ENCODE measurements at places on chromosomes 6 and 20.

DNA sequence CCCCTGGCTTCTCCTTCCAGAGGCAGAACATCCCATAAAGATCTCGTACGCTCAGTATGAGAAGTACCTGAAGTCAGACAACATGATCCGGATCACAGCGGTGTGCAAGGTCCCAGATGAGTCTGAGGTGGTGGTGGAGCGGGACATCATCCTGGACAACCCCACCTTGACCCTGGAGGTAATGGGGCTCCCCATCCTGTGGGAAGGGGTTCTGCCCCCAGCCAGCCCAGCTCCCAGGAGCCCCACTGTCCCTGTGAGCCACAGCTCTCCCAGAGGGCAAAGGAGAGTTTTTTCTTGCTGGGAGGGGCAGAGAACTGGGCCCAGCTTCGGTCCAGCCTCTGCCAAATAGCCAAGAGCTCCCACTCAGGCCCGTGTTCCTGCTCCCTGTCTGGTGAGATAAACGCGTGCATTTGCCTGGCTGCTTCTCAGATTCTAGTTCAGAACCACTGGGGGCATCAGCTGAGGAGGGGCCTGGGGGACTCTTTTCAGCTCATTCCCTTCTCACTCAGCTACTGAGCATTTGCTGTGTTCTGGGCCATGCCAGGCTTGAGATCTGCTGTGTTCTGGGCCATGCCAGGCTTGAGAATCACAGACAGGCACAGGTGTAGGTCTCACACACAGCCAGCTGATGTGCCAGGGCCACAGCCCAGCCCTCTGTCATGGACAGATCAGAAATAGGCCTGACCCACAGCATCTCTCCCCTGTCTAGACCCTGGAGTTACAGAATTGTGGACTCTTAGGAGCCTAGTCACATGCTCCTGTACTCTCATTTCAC, 39.5 kb downstream of the TGM3 start:
- no peak for DNase-seq

GRCh38 chr20:53387983-53388675, 205.5 kb downstream of the ZNF217 start:
- no peak for DNase-seq

- DNase-seq, result no peak
Observed at GRCh38 chr6:54206510-54206909, 95.3 kb downstream of the MLIP start.

DNA sequence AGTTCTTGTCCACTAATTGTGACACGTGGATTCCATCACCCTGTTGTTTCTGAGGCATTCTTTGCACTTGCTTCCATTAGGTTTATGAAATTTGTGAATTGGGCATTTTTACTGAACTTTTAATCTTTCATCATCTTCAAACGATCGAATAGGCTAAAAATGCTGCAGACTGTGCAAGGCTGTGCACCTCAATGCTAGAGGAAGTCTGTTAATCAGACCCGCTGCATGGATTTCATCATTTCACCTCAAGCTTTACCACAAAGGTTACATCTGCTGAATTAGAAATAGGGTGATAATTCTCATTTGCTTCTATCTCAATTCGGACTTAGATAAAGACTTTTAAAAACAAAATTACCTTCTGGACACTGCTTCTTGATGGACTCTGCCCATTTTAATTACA, 27.8 kb upstream of the F13A1 start:
- peak; percentile 95 for DNase-seq

- DNase-seq, result peak; percentile 40
Observed at GRCh38 chr6:12595161-12595811, 121.3 kb upstream of the PHACTR1 start.

GRCh38 chr20:45463709-45464108, 5.8 kb upstream of the WFDC2 start:
- no peak for DNase-seq

DNA sequence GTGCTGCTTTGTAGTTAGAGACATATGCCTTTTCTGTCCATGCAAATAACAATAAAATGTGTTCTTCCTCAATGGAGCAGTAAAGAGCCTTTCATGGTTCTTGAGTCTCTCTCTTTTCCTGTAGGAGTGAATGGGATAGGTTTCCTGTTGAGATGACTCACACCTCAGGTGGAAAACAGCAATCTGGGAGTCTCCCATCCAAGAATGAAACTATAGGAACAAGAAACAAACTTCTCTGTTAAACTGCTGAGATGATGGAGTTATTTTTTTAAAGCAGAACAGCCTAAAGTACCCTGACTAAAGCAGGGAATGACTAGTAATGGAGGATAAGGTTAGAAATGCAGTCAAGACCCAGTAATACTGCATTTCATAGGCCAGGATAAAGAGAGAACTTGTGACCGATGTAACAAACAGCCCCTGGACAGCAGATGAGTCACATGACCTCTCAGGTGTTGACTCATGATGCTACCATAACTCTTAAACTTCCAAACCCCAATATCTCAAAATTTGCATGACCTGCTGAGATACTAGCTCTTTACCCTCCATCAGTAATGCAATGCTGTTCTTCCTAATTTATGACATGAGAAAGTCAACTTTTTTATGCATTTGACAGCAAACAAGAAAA, 548.9 kb downstream of the CBLN4 start:
- no peak for DNase-seq

DNA sequence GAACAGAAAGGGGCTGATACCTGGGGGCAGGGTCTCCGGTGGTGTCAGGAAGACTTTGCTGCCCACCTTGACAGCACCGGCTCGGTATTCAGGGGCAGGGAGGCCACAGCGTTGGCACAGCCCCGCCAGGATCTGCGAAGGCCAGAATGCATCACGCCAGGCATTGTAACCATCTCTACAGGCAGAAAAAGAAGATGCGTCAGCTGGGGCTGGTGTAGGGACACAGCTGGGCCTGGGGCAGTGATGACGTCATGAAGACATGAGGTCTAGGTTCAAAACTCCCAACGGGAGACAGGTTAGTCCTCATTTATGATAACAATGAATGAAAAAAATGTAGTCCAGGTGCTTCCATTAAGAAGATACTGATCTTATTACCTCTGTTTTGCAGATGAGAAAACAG, 22.0 kb downstream of the ERGIC3 start:
- no peak for DNase-seq

- DNase-seq, result no peak
Observed at GRCh38 chr6:140774080-140774505, 1358.6 kb upstream of the GJE1 start.

DNA sequence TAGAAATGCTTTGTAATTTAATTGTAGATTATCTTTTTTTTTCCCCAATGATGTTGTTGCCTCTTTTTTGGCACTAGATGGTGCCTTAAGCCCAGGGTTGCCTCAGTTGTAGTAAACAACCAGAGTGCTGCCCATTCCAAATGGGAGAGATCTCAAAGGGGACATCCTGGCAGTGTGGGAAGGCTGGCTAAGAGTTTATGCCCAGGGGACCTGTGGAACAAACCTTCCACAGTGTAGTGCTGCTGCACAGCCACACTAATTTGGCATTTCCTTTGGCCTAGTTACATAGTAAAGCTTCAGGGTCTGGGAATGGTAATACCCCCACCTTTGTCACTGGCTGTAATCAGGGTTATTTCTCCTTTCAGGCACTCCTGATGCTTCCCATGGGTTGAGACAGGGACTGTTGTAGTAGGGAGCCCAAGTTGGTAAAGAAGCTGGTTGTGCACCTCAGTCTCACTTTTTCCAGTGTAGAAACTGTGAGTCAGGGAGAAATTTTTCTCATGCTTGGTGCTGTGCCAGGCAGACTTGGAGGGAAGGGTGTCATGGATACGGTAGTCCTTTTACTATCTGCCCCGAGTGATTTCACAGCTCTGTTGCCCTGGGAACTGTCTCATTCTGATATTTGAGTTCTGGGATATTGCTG, 177.8 kb upstream of the ECI2 start:
- DNase-seq, result peak; percentile 10

DNA sequence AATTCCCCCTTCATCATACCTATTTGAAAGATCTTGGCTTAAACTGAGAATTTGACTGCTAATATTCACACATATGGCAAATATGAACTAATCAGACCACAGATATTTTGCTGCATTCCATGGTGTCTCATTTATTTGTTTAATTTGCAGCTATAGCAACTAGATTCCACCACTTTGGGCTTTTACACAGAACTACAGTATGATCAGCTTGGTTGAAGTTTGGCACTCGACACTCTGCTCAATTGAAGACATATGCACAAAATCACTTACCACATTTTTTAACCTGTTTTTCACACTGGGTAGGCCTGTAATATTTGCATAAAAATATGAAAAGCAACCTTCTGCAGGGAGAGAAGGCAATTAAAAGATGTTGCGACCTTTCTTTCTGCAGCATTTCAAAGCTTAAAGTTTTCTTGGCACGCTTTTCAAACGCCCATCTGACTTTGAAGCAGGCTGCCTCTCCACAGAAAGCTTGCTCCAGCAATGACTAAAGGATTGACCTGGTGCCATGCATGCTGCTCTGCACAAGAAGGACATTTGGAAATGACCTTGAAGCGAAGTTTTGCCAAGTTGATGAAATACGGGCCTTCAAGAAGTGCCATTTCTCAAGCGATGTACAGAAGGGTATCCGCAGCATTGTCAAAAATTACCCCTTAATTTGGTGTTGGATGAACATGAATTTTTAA, 126.7 kb downstream of the AIG1 start:
- DNase-seq, result no peak

GRCh38 chr6:55997223-55997874, 122.0 kb upstream of the BMP5 start:
- DNase-seq, result no peak

- no peak for DNase-seq
Observed at GRCh38 chr6:26412228-26412627, 10.2 kb downstream of the BTN3A1 start.

DNA sequence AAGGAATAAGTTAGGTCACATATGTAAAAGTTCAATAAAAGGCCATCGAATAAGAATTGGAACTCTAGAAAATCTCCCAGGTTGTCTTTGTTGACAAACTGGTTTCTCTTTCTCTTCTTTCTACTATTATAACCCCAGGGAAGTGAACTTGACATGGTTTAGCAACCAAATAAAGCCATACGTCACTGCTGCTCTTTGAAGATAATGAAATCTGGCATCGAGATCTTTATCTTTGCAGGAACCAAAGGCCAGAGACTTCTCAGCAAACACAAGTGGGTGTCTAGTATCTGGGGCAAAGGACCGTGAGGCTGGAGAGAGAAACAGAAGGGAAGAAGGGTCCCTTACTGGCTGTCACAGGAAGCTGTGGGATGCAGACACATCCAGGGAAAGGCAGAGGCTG, 286.7 kb upstream of the CDYL start:
- DNase-seq, result no peak

- no peak for DNase-seq
Observed at GRCh38 chr20:22560817-22561216, 23.6 kb downstream of the FOXA2 start.

DNA sequence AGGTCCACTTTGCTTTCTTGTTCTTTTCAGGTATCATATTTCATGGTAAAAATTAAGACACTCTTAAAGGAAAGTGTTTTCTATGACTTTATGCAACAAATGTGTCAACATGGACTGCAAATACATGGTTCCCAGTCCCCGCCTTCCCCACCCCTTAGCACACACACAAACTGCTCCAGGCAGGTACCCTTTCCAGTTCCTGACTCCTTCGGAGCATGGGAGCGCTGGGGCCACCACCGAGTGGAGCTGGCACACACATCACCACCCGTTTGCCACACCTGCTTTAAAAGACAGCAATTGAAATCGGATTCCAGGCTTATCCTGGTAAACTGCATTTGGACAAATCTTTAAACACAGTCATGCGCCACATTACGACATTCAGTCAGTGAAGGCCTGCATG, 22.2 kb downstream of the RNASET2 start:
- DNase-seq, result no peak

- peak; percentile 71 for DNase-seq
Observed at GRCh38 chr6:99905209-99906106, 88.6 kb downstream of the MCHR2 start.

DNA sequence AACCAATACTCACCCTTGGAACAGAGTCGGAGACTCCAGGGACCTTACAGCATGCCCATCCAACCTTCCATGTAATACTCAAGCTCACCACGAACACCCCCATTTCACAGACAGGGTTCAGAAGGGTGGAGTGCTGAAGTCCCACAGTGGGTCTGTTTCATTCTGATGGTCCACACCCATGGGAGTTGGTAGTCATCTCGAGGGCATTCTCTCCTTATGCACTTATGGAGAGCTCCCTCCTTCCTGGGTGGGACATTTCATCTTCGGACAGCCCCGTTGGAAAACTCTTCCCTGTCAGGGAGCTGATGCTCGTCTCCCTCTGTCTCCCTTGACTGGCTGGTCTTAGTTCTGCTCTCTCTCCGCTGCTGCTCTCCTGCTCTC, 38.9 kb downstream of the COX4I2 start:
- no peak for DNase-seq

- peak; percentile 82 for DNase-seq
Observed at GRCh38 chr20:10673842-10674683, at the start of gene JAG1. TSS of gene JAG1 (minus strand) at chr20:10673999. CDS start at chr20:10673530, 469 bp downstream.

GRCh38 chr6:41531591-41532582, 14.3 kb upstream of the FOXP4 start:
- no peak for DNase-seq

GRCh38 chr20:49172413-49172812, 15.7 kb downstream of the STAU1 start:
- DNase-seq, result no peak

- peak; percentile 26 for DNase-seq
Observed at GRCh38 chr6:127342296-127342945, 988 bp downstream of the ECHDC1 start.

GRCh38 chr6:30260036-30260504, 46.9 kb upstream of the TRIM26 start:
- DNase-seq, result no peak

DNA sequence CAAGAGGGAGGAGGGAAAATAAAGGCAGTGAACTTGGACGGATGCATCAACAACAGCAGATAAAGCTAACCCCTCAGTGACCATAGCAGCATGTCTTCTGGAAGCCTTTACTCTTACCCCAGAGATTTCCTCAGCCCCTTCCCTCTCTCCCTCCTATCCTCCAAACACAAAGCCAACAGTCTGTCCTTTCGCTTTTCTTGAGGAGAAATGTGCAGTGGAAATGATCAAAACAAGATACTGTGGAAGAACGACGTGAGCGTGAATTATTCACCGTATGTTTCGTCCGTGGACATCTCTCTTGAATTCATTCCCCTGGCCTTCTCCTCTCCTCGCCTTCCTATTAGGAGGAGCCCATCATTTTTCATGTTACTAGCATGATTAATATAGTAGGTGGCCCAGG, 8.5 kb downstream of the NRN1 start:
- DNase-seq, result no peak

GRCh38 chr6:119447921-119448320, 98.4 kb upstream of the MAN1A1 start:
- DNase-seq, result no peak
